ENCODE measurements at places on chromosomes 6 and 20.

GRCh38 chr6:135002229-135002844, 52.3 kb downstream of the HBS1L start:
- DNase-seq, result no peak

GRCh38 chr20:37095108-37095598, 644 bp downstream of the RBL1 start:
- DNase-seq, result peak; percentile 44

- DNase-seq, result no peak
Observed at GRCh38 chr6:47137073-47137472, 94.9 kb upstream of the ADGRF1 start.

GRCh38 chr6:31156641-31157040, 961 bp downstream of the CCHCR1 start:
- no peak for DNase-seq

GRCh38 chr20:38751360-38751976, 3.2 kb downstream of the ACTR5 start:
- DNase-seq, result no peak

- DNase-seq, result no peak
Observed at GRCh38 chr6:167833396-167833763, 6.7 kb downstream of the AFDN start.

- DNase-seq, result no peak
Observed at GRCh38 chr6:109002051-109002697, 92.5 kb downstream of the SESN1 start.

DNA sequence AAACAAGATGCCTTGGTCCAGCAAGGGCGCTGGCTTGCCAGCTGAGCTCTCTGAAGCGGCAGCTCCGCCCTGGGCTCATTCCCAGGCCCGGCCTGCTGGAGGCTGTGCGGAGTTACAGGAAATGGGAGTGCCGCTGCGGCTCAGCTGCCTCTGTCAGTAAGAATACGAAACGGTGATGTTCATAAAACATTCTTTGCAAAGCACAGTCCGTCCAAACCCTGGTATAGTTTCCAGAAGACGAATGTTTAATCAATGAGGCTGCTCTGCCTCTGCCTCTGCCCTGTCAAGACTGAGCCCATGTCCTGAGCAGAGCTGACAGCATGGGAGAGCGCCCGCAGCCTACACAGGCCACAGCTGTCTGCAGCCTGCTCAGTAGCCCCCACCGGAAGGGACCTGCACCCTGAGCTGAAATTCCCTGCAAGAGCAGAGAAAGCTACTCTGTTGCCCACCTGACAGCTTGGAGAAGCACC, 153.3 kb upstream of the SNX9 start:
- peak; percentile 94 for DNase-seq

DNA sequence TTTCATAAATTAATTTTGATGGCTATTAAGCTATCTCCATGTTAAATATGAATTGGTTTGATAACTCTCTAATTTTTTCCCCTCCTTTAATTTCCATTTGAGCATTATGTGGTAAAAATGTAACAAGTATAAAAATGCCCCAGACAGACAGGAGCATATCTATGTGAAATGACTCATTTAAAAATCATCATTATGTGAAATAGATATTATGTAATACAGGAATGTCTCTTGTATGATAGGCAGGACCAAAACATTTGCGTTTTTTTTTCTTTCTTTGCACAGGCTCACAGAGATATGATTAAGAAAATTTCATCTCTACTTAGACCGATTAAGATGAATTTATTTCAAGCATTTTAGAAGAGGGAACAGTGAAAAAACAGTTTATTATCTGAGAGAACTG, 95.8 kb downstream of the AKAP7 start:
- no peak for DNase-seq

DNA sequence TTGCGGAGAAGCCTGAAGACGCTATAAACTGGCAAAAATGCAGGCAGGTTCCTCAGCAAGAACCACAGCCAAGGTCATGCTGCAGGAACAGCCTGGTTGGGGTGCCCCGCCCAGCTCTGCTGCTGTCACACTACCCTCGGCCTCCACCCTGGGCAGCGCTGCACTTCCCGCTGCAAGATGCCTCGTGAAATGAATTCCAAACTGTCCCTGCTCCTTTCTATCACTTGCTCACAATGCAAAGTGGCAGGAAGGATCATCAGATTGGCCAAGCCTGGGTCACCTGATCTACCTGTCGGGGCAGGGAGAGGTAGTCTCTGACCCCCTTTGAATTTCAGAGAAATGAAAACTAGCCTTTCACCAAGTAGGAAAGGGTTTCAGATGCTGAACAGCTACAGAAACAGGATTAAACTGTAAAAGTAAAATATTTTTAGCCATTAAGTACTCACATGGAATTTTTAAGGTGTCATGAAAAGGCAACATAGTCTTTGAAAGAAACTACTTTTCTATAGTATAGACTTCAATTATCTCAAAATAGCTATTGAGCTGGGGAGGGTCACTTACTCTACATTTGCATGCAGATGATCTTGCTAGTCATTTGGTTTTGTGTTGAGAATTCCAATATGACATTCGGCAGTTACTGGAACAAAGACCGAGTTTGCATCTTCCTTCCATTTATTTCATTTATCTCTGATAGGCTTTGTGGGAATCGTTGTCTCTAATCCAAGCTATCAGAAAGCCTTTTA, 236.4 kb upstream of the ASCC3 start:
- DNase-seq, result peak; percentile 35

DNA sequence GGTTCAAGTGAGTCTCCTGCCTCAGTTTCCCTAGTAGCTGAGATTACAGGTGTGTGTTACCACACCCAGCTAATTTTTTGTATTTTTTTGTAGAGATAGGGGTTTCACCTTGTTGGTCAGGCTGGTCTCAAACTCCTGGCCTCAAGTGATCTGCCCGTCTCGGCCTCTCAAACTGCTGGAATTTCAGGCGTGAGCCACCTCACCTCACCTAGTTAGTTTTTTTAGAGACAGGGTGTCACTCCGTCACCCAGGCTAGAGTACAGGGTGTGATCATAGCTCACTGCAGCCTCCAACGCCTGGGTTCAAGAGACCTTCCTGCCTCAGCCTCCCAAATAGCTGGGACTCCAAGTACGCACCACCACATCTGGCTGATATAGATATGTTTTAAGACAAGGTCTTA, 22.9 kb downstream of the SYTL3 start:
- DNase-seq, result no peak

DNA sequence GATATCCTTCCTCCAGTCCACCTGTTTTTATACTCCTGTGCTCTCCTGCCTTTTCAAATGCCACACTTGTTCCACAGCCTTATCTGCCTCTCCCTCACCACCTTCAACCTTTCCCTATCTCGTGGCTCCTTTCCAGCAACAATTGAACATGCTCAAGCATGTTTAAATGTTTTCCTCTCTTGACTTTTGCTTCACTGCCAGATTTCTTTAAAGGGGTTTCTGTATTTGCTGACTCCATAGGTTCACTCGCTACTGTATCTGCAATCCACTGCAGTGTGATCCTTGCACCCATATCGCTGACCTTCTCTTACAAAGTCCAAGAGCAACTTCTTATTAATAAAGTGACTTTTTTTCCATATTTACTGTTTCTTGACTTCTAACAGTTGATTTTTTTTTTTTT, 11.2 kb upstream of the GMNN start:
- no peak for DNase-seq

All from Right ventricle myocardium superior (tissue), 1 donor.